Activated CD4-positive, alpha-beta T cell treated with anti-CD3 and anti-CD28 coated beads, Interleukin-2, amount 50 U/mL, for 24 hours (primary cell): ENCODE measurements at places on chromosomes 2 and 18.

- peak; percentile 6 for DNase-seq
Measured at GRCh38 chr2:102806250-102806837, 44.5 kb downstream of the TMEM182 start.

- no peak for DNase-seq
Measured at GRCh38 chr2:15814946-15815345, 125.4 kb upstream of the MYCN start.

GRCh38 chr2:119518401-119519056, 5.8 kb downstream of the SCTR start:
- DNase-seq: no peak

DNA sequence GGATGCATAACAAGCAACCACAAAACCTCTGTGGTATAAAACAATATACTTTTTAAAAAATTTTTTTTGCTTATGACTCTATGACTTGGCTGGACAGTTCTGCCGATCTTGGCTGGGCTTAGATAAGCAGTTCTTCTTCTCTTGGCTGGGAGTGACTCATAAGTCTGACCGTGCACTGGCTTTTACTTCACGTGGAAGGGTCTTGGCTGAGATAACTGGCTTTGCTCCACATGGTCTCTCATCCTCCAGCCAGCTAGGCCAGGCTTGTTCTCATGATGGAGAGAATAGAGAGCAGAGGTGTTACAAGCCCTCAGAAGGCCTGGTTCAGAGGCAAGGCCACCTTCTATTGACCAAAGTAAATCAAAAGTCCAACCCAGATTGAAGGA, 178.9 kb upstream of the SERPINE2 start:
- no peak for DNase-seq

DNA sequence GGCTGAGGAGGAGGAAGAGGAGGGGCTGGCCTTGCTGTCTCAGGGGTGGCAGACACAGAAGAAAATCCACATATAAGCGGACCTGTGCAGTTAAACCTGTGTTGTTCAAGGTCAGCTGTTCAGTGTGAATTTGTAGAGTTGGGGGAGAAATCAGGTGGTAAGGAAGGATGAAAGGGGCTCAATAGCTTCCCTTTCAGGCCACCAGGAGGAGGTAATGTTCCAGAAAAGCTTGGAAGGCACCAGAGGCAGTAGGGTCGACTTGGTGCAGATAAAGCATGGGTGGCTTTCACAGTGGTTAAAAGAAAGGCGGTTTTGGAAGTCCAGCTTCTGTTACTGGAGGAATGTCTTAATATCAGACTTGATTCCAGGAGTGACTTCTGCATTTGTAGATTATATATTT, 167.4 kb downstream of the THSD7B start:
- DNase-seq: no peak

GRCh38 chr2:58769111-58769863, 528.2 kb upstream of the FANCL start:
- no peak for DNase-seq

GRCh38 chr18:35695803-35696202, 114.3 kb downstream of the GALNT1 start:
- no peak for DNase-seq
